ENCODE measurements at places on chromosomes 2 and 18.

DNA sequence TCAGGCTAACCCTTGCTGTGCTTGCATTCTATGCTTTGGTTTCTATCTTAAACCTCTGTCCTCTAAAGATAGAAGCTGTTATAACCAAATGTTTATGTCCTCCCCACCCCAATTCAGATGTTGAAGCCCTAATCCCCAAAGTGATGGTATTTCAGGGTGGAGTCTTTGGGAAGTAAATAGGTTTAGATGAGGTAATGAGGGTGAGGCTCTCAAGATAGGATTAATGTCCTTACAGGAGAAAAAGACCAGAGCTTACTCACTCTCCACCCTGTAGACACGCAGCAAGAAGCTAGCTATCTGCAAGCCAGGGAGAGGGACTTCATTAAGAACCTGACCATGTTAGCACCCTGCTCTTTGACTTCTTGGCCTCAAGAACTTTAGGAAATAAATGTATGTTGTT, 362.5 kb downstream of the ERBB4 start:
- no peak for DNase-seq

DNA sequence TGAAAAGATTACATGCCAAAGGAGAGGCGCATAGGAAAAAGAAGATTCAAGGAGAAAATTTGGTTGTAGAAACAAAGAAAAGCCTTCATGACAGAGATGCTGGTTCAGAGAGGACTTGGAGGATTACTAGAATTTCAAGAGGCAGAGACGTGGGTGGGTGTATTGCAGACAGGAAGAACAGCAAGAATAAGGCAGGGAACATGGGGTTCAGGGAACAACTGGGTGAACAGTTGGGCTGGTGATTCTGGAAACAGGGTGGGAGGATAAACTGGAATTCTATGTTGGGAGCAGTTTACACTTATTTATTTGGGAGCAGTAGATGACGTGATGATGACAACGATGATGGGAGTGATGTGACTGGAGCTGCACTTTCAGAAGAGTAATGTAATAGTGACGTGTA, 18.4 kb upstream of the GMCL1 start:
- DNase-seq: peak; percentile 15

DNA sequence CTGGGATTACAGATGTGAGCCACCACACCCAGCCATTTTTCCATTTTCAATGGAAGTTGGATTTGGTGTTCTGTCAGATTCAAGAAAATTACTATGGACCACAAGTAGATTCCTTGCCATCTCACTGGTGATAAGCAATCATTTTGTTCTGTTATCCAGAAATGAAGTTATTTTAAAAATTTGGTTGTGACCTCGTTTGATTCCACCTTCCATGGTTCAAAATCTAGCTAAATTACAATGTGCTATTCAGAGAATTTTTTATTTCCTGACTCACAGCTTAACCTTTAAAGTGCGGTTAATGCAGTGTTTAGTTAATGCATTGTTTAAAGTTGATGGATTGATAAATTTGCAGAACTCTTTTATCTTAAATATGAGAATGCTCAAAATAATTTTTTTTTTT, 243.2 kb upstream of the BOD1L2 start:
- DNase-seq: no peak

DNA sequence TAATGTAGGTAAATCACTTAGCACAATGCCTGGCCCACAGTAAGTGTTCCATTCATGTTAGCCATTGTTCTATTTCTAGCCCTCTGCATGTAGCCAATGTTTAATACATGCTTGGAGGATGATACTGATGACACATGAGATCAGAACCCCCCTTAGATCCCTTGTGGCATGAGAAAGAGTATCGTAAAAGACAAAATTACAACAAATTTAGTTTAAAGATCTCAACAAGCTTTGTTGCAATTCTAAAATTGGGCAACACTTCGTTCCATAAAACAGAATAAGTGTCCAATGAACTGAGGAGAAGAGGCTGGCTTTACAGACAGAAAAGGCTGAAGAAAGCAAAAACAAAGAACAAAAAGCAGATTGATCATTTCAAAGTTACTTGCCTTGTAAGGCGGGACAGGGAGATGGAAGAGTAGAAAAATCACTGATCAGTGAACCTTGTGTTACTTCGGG, 148.7 kb upstream of the SLC1A4 start:
- DNase-seq: no peak

DNA sequence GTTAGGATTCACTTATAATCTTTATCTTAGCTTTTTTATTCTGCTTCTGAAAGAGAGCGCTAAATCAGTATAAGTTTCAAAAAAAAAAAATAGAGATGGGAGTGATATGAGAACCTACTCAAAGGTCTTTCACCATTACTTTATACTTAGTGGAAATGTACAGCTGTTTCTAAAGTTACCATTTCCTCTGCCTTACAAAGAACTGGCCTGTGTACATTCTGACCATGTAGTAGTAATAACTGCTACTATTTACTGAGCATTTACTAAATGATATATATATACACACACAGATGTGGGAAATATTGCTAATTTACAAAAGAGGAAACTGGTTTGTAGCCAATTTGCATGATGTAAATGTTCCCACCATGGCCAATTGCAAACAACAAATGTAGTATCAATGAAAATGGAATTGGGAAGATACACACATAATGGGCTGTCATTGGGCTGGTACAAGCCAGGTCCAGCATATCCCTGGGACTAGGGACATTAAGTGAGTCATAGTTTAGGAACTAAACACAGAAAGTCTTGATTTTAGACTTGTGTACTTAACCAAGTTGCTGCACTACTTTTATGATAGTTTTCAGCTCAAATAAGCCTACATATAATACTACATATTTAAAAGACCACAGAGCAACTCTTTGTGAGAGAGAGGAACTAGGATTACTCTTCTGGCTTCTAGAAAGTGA, 67.1 kb downstream of the DYNC1I2 start:
- DNase-seq: no peak

Measured in stimulated activated effector memory CD8-positive, alpha-beta T cell treated with anti-CD3 and anti-CD28 coated beads, Interleukin-12 subunit alpha, Interleukin-12 subunit beta, amount 100 ng/mL, for 72 hours (primary cell).